GM04503 (cell line): ENCODE measurements at places on chromosomes 1 and 21.

GRCh38 chr1:165169028-165169427 lies 187.5 kb downstream of the LMX1A start:
- no peak for DNase-seq

DNA sequence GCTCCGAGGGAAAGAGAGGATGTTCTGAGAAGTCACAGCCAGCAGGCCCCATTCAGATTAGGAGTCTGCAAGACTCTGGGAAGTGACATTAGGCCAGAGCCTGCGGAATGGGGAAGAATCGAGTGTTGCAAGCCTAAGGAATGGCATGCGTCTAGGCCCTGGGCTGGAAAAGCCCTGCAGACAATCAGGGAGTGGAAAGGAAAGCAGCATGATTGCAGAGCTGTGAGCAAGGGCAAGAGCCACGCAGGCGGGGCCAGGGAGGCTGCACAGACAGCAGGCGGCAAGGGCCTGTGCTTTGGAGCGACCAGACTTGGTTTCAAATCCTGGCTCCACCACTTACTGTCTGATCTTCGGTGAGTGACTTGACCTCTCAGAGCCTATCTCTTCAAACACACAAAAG lies 118.2 kb downstream of the RRAGC start:
- no peak for DNase-seq

GRCh38 chr1:14704846-14705245 lies 106.4 kb downstream of the KAZN start:
- no peak for DNase-seq

- DNase-seq, result no peak
These were observed 8.9 kb upstream of the FMO3 start for GRCh38 chr1:171081763-171082201.

- DNase-seq, result no peak
These were observed 38.0 kb downstream of the PLPP3 start for GRCh38 chr1:56541408-56541807.

DNA sequence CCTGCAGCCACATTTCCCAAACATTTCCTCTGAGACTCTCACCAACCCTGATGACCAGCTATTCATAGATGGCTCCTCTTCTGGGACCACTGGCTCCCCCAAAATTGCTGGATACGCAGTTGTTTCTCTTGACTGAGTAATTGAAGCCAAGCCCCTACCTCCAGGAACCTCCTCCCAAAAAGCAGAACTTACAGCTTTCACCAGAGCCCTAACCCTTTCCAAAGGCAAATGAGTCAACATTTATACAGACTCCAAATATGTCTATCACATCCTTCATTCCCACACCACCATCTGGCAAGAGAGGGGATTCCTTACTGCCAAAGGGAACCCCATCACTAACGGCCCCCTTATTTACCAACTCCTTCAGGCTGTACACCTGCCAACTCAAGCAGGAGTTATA lies 20.3 kb upstream of the CA6 start:
- no peak for DNase-seq

- DNase-seq, result no peak
These were observed 40.5 kb downstream of the ZBTB40 start for GRCh38 chr1:22491995-22492715.

DNA sequence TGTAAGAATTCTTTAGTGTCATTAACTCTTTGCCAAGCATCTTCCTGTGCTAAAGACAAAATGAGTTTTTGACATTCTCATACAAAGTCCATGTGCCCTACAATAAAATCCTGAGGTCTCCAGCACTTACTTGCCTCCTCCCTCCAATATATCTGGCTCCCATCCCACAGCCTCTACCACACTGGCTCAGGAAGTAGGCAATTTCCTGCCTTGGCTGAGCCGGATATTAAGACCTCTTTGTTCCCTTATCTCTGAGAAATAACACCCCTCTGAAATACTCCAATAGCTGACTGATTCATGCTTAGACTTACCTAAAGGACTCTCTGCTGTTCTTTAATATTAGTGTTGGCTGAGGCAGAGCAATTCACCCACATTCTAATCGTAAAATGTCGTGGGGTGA lies 37.6 kb upstream of the GORAB start:
- no peak for DNase-seq

GRCh38 chr21:25234857-25235801 lies 372.2 kb downstream of the MRPL39 start:
- DNase-seq, result no peak

DNA sequence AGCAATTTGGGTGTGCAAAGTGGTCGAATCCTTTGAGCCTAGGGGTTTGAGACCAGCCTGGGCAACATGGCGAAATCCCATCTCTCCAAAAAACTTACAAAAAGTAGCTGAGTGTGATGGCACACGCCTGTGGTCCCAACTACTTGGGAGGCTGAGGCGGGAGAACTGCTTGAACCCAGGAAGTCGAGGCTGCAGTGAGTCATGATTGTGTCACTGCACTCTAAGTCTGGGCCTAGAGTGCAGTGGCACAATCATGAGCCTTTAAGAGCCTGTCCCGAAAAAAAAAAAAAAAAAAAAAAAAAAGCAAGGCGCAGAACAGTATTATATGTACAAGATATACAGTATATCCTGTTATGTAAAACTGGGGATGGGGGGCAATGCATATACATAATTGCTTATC lies 25.1 kb upstream of the HTR1D start:
- no peak for DNase-seq

DNA sequence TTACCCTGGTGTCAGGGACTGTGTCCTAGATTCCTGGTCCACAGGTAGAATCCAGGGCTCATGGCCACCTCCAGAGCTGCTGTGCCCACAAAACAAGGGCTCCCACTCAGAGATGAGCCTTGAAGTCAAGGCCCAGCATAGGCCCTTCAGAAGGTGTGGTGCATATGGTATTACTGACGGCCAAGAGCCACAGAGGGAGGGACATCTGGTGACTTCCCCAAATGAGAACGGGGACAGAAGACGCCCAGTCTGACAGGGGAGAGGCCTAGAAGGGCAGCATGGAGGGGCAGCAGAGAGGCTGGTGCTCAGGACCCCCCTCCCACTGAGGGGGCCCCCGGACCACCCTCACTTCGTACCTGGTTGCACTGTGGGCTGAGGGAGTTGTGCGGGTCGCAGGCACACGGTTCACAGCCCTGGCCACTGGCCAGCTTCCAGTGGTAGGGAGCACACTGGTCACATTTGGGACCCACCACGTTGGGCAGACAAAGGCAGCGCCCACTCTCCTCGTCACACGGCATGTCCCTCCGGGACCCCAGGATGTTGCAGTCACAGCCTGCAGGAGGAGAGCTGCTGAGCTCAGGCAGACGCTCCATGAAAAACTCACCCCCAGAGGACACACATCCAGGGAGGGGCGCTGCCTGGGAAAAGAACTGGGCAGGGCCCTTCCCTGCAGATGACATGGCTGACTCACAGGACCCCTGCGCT lies 25.0 kb downstream of the LAMB3 start:
- DNase-seq, result no peak

- DNase-seq, result no peak
These were observed 2.1 kb upstream of the HCRTR1 start for GRCh38 chr1:31615414-31615813.

GRCh38 chr1:43197343-43198127 lies 25.4 kb downstream of the CFAP57 start:
- no peak for DNase-seq

GRCh38 chr1:47003896-47004403 lies 19.5 kb upstream of the CYP4X1 start:
- no peak for DNase-seq

DNA sequence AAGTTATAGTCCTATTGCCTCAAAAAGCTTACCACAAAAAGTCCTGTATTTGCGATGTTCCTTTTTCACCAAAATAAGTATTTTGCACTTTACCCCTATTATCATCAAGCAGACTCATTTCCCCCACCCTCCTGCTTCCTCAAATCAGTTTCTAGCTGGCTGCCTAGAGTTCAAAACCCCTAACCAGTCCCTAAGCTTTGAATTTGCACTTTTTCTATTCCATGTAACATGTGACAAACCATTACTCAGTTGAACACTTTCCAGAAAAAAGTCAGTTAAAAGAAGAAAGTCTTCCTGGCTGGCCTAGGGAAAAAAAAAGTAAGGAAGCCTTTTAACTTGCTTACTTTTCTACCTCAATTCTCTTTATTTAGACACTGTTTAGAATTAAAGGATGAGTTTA lies 8.2 kb downstream of the CEP170 start:
- DNase-seq, result no peak

GRCh38 chr1:165367375-165367993 lies 11.0 kb upstream of the LMX1A start:
- no peak for DNase-seq

DNA sequence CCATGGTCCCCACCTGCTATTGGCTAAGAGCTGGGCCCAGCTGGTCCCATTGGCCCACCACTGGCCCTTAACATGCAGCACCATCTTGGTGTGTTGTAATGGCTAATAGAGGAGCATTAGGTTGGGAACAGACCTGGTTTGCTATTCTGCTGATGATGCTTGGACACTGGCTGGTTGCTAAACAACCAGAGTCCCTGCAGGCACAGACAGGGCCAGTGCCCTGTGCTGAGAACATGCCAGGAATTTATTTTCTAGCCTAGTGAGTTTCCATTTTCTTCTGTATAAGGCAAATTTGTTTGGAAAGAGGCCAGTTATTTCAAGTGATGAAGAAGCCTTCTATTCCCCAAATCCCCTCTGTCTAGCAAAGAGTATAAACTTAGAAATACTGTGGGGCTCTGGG lies 42.9 kb upstream of the TDRD10 start:
- no peak for DNase-seq

GRCh38 chr1:82934074-82934473 lies 1064.9 kb downstream of the TTLL7 start:
- no peak for DNase-seq

DNA sequence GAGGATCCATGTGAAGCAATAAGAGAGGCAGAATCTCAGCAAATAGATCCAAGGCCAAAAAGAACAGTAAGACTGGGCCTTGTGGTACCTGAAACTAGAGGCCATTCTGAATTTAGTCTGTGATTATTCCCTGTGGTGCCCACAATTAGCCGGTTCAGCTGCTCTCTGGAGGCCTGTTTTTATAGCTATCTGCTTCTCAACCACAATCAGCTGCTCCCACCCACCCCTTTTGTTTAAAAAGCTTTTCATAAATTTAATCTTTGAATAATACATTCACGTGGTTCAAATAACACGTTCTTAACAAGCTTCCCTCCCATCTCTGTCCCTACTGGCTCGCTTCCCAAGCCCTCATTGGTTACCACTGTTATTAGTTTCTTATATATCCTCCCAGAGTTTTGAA lies 18.0 kb downstream of the UBE2T start:
- DNase-seq, result no peak

DNA sequence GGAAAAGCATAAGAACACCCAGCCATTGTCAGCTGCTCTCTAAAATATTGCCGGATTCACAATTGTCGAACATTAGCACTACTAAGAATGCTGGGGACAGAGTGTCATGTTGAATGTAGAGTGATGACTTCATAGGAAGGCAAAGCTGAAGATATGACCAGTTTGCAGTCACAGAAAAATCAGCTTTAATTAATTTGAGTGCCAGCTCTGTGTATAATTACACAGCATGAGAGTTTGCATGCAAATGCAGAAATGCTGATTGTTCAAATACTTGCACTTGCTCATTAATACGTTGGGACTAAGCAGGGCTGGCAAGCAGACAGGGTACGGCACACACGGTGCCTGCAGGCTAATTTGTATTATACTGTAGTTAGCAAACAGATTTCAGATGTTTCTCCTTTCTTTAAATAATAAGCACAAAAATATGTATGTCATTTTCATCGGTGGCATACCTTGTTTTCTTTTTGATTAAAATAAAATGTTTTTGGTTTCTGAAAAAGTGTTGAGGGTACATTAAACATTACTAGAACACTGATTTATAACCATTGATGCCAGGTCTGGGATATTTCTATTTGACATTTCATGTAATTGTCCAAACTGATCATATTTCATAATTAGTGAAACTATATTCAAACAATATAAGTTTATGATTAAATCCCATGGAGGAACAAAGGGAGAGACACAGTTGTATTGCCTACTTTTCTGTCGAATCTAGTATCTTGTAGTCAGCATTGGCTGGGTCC lies 99.8 kb upstream of the ADGRL2 start:
- no peak for DNase-seq

DNA sequence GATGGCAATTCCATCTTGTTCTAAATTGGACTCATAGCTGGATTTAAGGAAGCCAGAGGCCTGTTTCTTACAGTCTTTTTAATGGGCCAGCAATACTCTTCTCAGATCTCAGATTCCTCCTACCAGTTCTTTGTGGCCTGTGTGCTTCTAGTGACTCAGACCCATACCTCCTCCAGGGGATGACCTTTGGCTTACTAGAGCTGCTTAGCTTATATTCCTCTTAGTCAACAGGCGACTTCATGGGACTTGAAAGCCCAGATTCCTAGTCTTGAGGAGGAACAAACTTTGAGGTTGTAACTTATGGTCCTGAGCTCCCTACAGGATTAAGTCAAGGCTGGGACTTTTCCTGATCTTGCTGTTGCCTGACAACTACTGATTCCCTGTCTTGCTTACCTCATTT lies 12.4 kb upstream of the PAPPA2 start:
- no peak for DNase-seq

- DNase-seq, result peak; percentile 26
These were observed 10.7 kb upstream of the MYOCOS start for GRCh38 chr1:171611306-171611705.

- DNase-seq, result peak; percentile 8
These were observed 43.4 kb downstream of the IGSF5 start for GRCh38 chr21:39788383-39788782.

DNA sequence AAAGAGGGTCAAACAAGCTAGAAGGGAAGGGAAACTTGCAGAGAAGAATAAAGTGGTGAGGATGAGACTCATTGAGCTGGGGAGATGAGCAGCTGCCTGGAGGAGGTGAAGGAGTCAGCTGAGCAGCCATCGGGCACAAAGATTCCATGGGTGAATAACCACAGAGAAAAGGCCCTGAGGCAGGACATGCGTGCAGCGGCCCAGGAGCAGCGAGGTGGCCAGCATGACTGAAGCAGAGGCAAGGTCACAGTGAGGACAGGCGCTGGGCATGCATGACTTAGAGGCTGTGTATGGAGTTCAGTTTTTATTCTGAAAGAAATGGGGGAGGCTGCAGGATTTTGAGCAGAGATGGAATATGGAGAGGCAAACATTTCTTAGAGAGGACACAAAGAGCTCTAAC lies 24.9 kb downstream of the OLFML2B start:
- DNase-seq, result no peak

GRCh38 chr21:43916691-43917514 lies 51.9 kb downstream of the AGPAT3 start:
- no peak for DNase-seq

- DNase-seq, result no peak
These were observed 1770.6 kb downstream of the PLA2G4A start for GRCh38 chr1:188599313-188599712.
